ENCODE measurements at places on chromosomes 1 and 21.

- DNase-seq, result no peak
Measured at GRCh38 chr21:39095681-39096080, 87.6 kb downstream of the PSMG1 start.

DNA sequence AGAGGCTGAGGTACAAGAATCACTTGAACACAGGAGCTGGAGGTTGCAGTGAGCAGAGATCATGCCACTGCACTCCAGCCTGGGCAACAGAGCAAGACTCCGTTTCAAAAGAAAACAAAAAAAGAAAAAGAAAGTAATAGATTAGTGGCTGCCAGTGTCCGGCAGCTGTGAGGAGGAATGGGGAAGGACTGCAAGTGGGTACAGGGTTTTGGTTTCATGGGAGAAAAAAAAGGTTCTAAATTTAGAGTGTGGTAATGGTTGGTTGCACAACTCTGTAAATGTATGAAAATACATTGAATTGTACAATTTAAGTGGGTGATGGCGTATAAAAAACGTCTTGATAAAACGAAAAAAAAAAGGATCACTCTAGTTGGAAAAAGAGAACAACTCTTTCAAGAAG is 6.7 kb downstream of the TAF1A start:
- DNase-seq, result no peak

GRCh38 chr1:48817505-48818114 is 40.9 kb upstream of the BEND5 start:
- DNase-seq, result no peak

- DNase-seq, result no peak
Measured at GRCh38 chr1:145922266-145922665, 3.7 kb upstream of the PEX11B start.

DNA sequence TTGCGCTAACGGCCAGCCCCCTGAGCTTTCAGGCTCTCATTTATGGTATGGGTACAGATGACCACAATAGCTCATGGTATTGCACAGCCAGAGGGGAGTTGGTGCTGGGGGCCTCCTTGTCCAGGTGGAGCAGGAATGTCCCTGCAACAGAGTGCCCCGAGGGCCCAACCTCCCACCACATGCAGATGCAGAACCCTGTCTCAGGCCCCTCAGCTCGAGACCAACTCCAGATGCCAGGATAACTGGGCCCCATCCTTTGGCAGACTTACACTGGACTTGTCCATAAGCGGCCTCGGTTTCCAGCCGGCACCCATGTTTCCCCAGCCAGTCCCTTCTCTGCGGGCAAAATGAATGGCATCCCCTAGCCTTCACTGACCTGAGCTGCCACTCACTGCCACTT is 67.1 kb downstream of the VWA5B1 start:
- no peak for DNase-seq

DNA sequence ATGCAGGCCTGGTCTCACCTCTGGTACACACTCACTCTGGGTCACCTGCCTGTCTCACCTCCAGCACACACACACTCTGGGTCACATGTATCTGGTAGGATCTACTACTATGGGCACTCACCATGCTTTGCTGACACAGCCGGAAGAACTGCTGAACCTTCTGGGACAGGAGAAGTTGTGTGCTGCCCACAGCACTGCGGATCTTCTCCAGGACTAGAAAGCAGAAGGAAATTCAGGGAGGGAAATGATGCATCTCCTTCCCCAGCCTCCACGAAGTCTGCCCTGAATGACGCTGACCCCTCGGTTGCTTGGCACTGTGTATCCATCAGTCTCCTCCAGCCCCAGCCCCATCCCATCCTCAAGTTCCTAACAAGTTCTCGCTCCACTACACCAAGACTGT is 7.9 kb upstream of the SMIM12 start:
- no peak for DNase-seq

Data from CD4-positive, alpha-beta T cell treated with Interleukin-12 subunit alpha and Interleukin-12 subunit beta, for 1 hour (primary cell).